Mesothelial cell of epicardium (in vitro differentiated cells): ENCODE measurements at places on chromosomes 7 and 10. TPM values are rescaled to one million over a fixed set of nuclear protein-coding genes. Genes with fewer than 3 reads are reported as not detected.

DNA sequence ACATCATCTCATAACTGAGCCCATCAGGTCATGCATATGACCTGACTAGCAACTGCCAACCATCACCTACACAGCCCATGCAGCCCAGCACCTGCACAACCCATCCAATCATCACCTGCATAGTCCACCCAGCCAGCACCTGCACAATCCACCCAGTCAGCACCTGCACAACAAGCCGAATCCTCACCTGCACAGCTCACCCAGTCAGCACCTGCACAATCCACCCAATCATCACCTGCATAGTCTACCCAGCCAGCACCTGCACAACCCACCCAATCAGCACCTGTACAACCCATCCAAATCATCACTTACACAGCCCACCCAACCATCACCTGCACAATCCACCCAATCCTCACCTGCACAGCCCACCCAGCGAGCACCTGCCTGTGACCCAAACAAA, 33.4 kb upstream of the WDFY4 start:
- no peak for DNase-seq

DNA sequence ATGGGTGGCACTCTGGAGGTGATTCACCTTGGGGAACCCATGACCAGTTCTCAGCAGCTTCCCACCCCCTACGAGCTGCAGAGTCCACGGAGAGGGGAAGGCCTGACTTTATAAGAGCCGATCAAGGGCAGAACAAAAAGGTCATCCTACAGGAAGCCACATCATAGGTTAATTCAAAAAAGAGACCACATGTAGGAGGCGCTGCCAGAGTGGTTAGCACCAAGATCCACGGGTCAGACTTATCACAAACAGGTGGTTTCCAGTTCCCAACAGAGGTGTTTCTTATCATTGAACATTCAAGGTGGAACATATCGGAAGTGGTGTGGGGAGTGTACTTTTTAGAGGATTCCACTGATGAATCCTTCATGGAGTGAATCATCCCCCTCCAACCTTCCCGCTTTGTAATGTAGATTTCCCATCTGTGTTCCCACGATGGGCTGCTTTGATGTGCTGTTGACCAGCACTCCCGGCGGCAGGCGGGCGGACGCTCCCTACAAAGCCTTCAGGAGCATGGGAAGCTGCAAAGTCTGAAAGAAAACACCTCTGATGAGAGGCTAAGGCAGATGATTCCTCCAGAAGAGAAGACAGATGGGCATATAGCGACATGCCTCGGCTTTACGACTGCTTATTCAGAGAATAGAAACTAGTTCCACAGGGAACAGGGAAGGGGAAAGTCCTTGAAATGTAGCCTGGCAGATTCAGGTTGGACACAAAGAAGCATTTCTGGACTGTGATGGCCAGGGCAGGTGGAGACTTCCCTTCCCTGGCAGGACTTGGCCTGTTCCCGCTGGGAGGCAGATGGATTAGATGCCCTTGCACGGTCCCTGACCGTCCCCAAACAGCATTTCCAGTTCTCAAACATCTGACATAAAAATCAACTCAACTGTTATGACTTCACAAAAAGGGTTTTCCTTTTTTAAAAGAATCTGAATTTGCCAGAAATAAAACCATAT, 66.5 kb downstream of the AFAP1L2 start:
- DNase-seq = no peak

DNA sequence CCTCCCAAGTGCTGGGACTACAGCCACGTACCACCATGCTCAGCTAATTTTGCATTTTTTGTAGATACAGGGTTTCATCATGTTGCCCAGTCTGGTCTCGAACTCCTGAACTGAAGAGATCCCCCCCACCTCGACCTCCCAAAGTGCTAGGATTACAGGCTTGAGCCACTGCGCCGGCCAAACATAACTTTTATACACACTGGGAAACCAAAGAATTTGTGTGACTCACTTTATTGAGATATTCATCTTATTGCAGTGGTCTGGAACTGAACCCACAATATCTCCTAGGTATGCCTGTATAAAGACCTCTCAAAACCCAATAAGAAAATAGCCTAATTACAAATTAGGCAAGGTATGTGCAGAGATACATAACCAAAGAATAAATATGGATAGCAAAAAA, 182.6 kb upstream of the FEZF1 start:
- DNase-seq = no peak

GRCh38 chr10:115950320-115950719, 322.7 kb downstream of the GFRA1 start:
- DNase-seq = no peak

The DOCK4 gene
- 27.7 to 29.4 TPM (median 28.9 TPM) in 3 replicates for total RNA-seq
